ENCODE measurements at places on chromosomes 1 and 21. TPM values are rescaled to one million over a fixed set of nuclear protein-coding genes. Genes with fewer than 3 reads are reported as not detected.

DNA sequence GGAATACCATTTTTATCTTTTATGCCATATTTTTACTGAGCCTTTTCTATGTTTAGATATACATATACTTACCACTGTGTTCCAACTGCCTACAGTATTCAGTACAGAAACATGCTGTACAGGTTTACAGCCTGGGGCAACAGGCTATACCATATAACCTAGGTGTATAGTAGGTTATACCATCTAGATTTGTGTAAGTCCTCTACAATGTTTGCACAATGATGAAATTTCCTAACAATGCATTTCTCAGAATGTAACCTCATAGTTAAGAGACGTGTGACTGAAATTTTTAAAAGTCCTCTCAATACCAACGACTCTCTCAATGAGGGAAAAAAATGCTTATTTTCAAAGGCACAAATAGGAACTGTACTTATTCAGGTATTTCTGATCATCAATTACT lies 21.7 kb downstream of the INTS7 start:
- DNase-seq, result no peak

DNA sequence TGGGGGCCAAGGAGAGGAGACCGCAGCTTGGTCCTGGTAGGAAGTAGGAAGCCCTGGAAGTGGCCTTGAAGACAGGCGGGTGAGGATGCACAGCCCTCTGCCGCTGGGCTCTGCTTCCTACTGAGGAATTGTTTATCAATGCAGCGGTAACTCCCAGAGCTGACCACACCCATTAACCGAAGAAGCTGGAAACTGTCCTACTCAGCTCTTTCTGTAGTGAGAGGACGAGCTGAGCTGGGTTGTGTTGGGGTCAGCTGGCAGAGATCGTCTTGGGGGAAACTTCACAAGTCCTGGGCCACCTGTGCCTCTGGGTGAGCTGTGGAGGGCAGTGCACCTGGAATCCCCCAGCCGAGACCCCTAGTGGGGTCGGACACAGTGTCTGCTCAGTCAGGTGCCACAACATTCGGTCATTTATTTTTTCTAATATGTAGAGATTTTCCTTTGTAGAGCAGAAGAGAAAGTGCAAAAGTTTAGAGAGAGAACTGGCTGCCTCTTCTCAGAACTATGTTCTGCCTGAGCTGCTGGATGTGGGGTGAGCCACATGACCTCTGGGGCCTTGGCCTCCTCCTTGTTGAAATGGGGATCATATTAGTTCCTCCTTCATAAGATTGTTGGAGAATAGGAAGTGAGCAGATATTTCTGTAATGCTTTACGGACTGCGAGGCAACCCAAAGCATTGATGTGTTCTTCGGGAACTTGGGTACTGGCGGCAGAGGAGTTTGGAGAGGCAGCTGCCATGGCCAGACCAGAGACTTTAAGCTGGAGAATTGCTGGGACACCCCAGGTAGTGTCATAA lies 3.6 kb downstream of the NECAP2 start:
- DNase-seq, result no peak

The ILDR2 gene
- total RNA-seq, result 10.2 TPM

GRCh38 chr1:215040190-215040589 lies 42.3 kb upstream of the KCNK2 start:
- no peak for DNase-seq

GRCh38 chr1:77430966-77431690 lies 149.3 kb downstream of the AK5 start:
- no peak for DNase-seq

The IFNLR1 gene
- 5.0 TPM for total RNA-seq

DNA sequence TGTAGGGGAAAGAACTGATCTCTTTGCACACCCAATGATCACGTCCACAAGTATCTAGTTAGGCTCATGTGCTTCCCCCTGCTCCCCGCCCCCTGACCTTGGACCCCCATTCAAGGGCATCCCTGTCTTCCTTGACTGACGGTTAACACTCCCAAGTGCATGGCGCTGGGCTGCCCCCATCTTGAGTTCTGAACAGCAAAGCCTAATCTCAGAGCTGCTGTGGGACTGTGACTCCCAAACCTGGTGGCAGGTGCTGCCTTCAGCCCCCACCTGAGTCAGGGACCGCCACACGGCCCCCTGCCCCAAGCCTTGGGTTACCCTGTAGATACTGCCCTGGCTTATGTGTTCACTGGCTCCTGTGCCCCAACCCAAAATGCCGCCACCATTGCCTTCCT lies 925 bp downstream of the TNNI1 start:
- no peak for DNase-seq

GRCh38 chr1:66916320-66916719 lies 8.3 kb downstream of the DNAI4 start:
- DNase-seq, result no peak

The TACSTD2 gene
- 0.14 TPM for total RNA-seq

DNA sequence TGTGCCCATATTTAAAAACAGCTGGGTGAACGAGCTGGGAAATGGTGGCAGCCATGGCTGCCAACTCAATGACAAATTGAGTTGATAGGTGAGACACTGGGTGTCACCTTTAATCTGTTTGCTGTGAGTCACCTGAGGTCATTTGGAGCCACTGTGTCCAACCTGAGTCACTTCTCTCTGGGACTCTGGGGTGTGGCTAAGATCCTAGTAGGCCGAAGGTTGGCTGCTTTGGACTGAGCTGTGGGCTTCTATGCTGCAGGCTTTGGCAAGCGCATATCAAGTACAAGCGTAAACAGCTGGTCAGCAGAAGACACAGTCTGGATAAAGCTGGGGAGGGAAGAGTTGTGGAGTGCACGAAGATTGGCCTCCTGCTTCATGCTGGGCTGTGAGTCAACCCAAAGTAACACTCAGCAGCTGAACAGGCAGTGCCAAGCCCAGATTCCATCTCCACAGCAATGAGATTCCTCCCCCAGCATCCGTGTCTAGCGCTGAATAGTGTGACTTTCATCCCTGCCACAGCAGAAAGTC lies 24.0 kb downstream of the TEX35 start:
- DNase-seq, result no peak

GRCh38 chr1:92709738-92710137 lies 75.2 kb downstream of the EVI5 start:
- no peak for DNase-seq

The RGL1 gene
- 3.2 TPM for total RNA-seq

The DCST1 gene
- total RNA-seq, result 0.34 TPM

DNA sequence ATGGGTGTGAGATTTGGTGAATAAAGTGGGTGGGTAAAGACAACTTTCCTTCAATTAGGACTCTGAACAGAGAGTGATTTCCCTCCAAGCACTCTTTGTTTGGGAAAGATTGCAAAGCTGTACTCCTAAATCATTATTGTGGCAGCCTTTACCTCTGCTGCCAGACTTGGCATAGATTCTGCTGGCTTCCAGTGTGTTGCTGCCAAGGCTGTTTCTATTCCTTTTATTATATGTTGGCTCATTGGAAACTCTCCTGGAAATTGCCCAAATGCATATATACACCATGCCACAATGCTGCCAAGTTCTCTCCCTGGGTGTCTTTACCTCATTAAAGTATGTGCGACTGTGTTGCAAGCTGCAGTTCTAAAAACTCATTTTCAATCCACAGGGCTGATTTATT lies 668.0 kb downstream of the MRPL39 start:
- DNase-seq, result no peak

GRCh38 chr1:9715536-9716226 lies 64.2 kb downstream of the PIK3CD start:
- no peak for DNase-seq

DNA sequence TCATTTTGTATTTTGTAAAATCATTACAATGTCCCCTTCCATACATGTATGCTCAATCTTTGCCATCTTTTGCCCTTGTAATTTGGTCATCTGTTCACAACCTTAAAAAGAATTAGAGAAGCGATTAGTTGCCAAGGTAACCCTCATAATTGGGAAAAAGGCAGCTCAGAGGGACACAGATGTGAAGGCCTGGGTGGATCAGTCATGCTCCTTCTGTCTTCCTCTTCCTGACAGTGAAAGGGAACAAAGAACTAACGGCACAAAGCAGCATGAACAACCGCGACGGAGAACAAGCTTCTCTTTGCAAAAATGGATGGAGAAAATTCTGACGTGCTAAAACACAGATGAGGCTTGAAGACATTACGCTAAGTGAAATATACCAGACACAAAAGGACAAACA lies 78.7 kb upstream of the COG2 start:
- DNase-seq, result no peak

The CCDC18 gene
- 22.6 TPM for total RNA-seq

The HCRTR1 gene
- total RNA-seq, result not detected

- DNase-seq, result no peak
Measured at GRCh38 chr21:38920631-38921398, 115.1 kb downstream of the ETS2 start.

DNA sequence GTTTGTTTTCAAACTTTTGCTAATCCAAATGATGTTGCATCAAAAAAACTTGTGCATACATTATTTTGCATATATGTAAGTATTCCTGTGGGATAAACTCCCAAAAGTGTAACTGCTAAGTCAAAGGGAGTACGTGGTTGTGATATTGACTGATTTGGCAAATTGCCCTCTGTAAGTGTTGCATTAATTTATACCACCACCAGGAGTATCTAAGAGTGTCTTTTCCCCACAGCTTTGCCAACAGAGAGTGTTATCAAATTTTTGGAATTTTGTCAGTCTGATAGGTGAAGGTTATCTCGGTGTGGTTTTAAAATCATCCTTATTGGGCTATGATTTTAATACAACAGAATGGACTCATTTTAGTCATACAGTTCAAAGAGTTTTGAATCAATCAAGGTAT lies 30.1 kb upstream of the PARP1 start:
- no peak for DNase-seq

GRCh38 chr1:181126871-181127587 lies 38.5 kb downstream of the IER5 start:
- no peak for DNase-seq

- peak; percentile 6 for DNase-seq
Measured at GRCh38 chr1:185987611-185988321, 253.6 kb downstream of the HMCN1 start.

DNA sequence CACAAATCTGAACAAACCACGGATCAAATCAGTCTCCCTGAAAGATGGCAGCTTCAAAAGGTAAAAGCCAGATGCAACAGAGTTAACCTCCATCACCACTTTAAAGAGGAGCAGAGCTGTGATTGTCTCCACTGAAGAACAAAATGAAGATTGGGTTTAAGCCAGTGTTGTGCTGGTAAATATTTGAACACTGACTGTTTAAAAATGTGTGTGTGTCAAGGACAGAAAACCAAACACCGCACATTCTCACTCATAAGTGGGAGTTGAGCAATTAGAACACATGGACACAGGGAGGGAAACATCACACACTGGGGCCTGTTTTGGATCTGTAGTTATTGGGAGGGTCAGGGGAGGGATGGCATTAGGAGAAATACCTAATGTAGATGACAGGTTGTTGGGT lies 83.9 kb downstream of the ST6GALNAC5 start:
- no peak for DNase-seq

GRCh38 chr1:43509007-43509739 lies 21.5 kb upstream of the PTPRF start:
- no peak for DNase-seq

The TLR5 gene
- 0.43 TPM for total RNA-seq

The KIF2C gene
- total RNA-seq, result 95.2 TPM

DNA sequence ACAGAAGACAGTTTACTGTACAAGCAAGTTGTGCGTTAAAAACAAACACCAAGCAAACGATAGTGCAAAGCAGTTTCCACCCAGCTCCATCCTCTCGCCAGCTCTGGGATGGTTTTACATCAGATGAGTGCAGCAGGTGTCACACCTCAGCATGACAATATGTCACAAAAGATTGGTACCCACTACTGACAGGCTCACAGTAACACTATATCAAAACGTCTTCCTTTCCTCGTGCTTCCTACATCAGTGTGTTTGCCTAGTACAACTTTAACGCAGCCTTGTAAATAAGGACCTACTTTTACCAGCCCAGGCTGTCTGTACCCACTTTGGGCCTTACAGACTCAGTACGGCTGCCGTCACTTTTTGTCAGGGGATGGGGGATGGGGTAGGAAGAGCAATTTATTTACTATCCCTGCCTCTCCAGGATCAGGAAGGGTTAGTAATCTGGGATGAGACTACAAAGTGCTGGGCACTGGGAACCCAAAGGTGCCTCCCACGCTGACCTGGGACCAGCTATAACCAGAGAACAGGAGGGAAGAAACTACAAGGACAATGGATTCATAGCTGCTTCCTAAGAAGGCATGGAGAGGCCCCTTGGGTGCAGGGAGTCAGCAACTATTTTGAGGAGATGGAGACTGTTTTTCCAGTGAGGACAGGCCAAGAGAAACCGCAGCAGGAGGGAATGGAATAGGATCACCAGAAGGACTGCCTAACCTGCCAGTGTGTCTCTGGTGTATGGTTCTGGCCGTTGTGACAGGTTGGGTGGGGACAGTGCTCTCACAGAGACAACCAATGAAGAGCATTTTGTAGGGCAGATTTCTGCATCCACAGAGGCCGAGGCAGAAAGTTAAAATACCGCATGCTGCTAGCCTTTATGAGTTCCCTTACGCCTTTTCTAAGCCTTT lies 30.2 kb downstream of the RUNX3 start:
- peak; percentile 54 for DNase-seq

The KRTAP19-3 gene
- not detected for total RNA-seq

GRCh38 chr21:36297938-36298572 lies 21.9 kb upstream of the MORC3 start:
- peak; percentile 75 for DNase-seq

GRCh38 chr1:228792601-228793000 lies 57.3 kb downstream of the RHOU start:
- DNase-seq, result no peak

DNA sequence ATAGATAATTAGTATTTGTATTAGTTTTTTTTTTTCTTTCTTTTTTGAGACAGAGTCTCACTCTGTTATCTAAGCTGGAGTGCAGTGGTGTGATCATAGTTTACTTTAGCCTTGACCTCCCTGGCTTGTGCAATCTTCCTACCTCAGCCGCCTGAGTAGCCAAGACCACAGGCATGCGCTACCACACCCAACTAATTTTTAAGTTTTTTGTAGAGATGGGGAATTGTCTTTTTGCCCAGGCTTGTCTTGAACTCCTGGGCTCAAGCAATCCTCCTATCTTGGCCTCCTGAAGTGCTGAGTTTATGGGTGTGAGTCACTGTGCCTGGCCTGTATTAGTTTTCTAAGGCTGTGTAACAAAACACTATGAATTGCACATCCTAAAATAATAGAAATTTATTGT lies 58.3 kb downstream of the MSH4 start:
- no peak for DNase-seq

DNA sequence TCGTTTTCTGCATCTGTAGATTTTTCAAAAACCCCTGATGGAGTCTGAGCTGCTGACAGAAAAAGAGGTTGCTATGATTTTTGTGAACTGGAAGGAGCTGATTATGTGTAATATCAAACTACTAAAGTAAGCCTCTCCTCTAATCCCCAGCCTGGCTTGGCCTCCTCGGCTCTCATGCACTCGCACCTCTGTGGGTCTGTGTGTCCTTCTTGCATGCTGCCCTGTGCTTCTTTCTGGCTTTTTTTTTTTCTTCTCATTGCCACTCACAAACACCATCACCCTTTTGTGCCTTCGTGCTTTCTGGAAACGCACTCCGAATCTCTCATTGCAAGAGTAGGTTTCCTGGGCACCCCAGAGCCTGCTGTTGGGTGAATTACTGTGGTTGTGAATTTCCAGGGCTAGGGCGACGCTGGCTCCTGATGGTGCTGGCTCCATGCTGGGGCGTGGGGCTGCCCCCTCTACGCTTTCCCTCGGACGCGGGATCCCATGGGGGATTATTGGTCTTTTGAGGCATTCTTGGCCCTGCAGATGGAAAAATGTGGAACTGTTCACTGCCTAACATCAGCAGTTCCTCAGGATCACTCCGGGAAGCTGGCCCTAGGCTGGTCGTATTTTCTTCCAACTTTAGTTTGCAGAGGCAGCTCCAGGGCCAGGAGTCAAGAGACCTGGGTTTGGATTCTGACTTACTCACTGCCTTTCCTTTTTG lies 56.8 kb downstream of the ATP5PO start:
- no peak for DNase-seq
